ENCODE measurements at places on chromosomes 5 and 9. TPM values are rescaled to one million over a fixed set of nuclear protein-coding genes. Genes with fewer than 3 reads are reported as not detected.

The ZNF462 gene
- not detected for polyA plus RNA-seq

The FBLL1 gene
- polyA plus RNA-seq = not detected

The SYK gene
- polyA plus RNA-seq = 0.13 TPM

The GPR150 gene
- polyA plus RNA-seq = 0.19 TPM

The RNF183 gene
- polyA plus RNA-seq = not detected

GRCh38 chr5:155258161-155258560 lies 244.6 kb downstream of the KIF4B start:
- DNase-seq = no peak
- H3K4me1 ChIP-seq = no peaks in the 10 kb centered on the region
- no peak overlapping the region for H3K4me3 ChIP-seq
- H3K36me3 ChIP-seq = no peaks in the 10 kb centered on the region

DNA sequence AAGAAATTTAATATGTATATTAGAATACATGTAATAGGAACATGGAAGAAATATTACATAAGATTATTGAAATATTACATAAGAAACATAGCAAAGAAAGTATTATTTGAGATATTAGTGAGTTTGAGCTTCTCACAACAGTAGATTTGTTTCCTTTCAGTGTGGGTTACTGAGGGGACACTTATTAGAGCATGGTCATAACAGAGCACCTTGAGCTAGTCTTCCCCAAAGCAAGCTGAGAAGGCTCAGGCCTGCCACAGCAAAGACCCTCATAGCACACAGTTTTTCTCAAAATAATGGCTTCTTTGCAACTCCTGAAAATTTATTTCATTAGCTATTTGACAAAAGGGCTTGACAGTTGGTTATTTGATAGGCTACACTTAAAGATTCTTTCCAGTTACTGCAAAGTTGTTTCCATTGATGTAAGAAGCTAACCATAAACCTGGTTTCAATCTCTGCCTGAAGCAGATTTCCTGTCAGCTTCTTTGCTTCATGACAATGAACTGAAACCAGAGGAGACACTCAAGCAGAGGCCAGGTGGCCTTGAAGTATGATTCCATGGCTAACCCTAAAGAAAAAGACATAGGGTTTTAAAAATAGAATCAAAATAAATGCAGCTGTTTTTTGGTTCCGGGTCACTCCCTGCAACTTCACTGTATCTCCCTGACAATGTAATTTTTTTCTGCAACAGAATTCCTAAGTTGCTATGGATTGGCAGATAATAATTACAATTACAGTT lies 68.6 kb downstream of the ERMP1 start:
- H3K27me3 ChIP-seq = no peaks in the 10 kb centered on the region
- no peak overlapping the region for H3K4me3 ChIP-seq
- no peaks in the 10 kb centered on the region for H3K4me1 ChIP-seq
- DNase-seq = no peak

- H3K4me3 ChIP-seq = no peak overlapping the region
- no peak for DNase-seq
- no peaks in the 10 kb centered on the region for H3K36me3 ChIP-seq
- no peaks in the 10 kb centered on the region for H3K4me1 ChIP-seq
- no peaks in the 10 kb centered on the region for H3K27me3 ChIP-seq
Observed at GRCh38 chr5:112467485-112467884, 48.4 kb upstream of the EPB41L4A start.

DNA sequence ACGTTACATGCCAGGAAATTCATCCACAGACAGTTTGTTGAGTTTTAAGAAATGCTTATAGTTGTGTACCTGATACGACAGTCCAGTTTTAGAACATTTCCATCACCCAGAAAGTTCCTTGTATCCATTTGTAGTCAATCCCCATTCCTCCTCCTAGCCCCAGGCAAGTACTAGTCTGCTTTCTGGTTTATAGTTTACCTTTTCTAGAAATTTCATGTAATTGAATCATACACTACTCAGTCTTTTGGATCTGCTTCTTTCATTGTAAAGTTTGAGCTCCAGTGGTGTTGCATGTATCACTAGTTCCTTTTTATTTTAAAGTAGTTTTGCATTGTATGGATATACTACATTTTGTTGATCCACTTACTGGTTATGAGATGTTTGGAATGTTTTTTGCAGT lies 291.2 kb downstream of the AOPEP start:
- DNase-seq = no peak
- no peaks in the 10 kb centered on the region for H3K4me1 ChIP-seq
- peaks cover 3% of the 10 kb centered on the region for H3K36me3 ChIP-seq
- no peaks in the 10 kb centered on the region for H3K27me3 ChIP-seq

DNA sequence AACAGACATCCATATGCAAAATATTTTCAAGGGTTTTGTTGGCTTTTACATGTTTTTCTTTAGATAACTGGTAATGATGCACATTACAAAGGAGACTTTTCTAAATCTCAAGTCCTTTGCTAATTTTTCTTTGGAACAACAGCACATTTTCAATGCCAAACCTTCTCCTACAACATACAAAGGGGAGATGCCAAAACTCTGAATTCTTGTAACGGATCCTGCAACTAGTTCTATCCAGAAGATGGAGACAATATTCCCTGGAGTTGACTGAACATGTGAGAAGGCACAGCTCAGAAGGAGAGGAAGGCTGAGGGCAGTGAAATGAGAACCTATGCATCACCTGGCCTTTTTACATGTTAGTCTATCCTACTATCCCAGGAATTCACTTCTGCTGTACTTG lies 21.0 kb downstream of the DNAJA1 start:
- peaks cover 11% of the 10 kb centered on the region for H3K4me1 ChIP-seq
- no peak overlapping the region for H3K4me3 ChIP-seq
- H3K27ac ChIP-seq = no peak overlapping the region

DNA sequence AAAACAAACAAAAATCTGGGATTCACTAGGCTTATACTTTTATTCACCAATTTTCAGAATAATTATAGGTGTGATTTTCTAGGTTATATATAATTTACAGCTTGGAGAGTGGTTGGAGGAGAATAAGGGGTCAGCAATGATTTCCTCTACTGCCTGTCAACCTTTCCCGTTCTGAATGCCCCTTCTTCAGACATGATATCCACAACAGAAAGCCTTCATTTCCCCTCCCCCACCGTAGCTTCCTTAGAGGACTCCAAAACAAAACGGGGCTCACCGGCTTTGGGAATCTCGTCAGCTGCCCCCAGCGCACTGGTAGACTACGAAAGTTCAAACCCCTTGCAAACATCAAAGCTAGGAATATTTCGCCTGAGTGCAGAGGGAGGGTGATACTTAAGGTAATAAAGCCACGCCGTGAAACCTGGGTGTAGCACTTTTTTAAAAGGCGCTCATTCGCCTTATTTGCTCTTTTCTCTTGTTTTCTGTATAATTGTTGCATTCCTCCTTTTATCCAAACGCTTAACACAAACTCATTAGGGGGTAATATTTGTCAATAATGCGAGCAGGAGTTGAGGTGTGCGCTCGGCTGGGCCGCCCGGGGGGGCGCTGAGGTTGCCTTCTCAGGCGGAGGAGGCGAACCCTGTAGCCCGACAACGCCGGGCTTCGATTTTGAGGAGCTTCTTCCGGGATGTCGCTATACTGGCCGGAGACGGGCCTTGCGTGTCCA lies 2.4 kb downstream of the OTP start:
- H3K27me3 ChIP-seq = peaks cover 76% of the 10 kb centered on the region
- H3K4me3 ChIP-seq = no peak overlapping the region
- H3K27ac ChIP-seq = no peak overlapping the region
- H3K36me3 ChIP-seq = no peaks in the 10 kb centered on the region
- no peak for DNase-seq

GRCh38 chr5:173114536-173114935 lies 29.8 kb upstream of the BNIP1 start:
- no peaks in the 10 kb centered on the region for H3K4me1 ChIP-seq
- H3K4me3 ChIP-seq = no peak overlapping the region
- no peak for DNase-seq
- no peaks in the 10 kb centered on the region for H3K27me3 ChIP-seq
- no peak overlapping the region for H3K27ac ChIP-seq

DNA sequence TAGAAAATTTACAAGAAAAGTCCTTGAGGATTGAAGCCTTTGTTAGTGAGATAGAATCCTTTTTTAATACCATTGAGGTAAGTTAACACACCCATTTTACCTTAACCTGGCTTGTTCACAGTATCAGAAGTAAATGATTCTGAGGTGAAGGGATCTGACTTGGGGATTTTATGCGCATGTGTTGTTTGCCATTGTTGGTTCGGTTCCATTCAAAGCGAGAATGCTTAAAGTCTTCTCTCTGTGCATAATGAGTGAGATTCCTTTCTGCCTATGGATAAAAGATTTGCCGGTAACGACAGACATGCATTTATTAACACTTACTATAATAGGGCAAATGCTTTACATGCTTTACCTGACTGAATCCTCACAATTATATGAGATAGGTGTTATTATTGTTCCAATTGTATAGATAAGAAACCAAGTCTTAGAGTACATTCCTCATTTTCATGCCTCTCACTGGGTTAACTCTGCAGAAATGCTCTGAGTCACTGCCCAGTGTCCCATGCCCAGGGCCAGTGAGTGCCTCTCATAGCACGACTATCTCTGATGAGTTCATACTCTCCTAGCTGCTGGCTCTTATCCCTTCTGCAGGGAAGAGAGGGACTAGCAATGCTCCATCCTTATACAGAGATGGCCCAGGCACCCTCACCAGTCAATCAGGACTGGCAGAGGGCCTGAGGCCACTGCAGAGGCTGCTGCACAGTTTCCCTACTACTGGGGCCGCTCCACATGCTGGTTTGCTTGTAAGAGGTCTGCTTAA lies 54.4 kb downstream of the CMYA5 start:
- no peaks in the 10 kb centered on the region for H3K4me1 ChIP-seq
- H3K4me3 ChIP-seq = no peak overlapping the region
- no peak for DNase-seq
- H3K36me3 ChIP-seq = no peaks in the 10 kb centered on the region
- H3K27me3 ChIP-seq = peaks cover 18% of the 10 kb centered on the region

GRCh38 chr5:155546075-155546474 lies 532.5 kb downstream of the KIF4B start:
- no peaks in the 10 kb centered on the region for H3K27me3 ChIP-seq
- no peaks in the 10 kb centered on the region for H3K4me1 ChIP-seq
- no peak overlapping the region for H3K27ac ChIP-seq
- no peak overlapping the region for H3K4me3 ChIP-seq
- DNase-seq = no peak

DNA sequence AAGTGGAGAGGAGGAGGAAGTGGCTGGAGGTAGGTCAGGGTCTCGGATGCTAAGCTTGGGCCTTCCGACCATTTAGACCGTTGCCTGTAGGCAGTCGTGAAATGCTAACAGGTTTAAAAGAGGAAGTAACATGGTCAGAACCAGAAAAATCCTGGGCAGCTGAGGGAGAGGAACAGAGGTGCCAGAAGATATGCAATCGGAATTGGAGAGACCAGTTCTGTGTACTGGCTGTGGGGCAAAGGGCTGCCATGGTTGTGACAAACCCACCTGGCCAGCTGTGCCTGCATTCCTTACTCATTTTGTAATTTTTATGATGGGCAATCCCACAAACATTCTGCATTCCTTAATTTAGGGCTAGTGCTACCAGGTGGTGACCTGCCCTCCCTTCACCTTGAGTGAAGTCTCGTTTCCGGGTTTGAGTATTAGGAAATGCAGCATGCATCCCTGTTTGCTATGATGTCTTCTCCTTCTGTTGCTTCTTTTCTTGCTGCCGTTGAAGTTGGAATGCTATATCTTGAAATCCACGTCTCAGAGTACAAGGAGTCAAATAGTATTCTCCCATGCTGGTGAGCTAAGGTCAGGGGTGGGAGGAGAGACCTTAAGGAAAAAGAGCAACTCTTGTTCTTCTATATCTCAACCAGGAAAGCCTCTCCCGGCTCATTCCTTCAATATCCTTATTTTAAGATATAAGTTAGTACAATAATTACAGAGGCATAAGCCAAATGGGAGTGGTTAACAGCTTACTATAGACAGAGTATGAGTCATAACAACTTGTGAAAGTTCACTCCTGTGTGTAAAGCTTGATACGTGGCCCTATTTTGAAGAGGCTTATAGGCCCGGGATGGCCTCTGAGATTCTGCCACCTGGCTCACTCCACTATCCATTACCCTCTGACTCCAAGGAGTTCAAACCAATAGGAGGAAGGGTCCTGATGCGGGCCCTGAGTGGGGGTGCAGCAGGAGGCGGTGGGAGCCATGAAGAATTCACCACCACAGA lies 37.0 kb downstream of the B4GALT1 start:
- H3K4me3 ChIP-seq = no peak overlapping the region
- H3K36me3 ChIP-seq = peaks cover 86% of the 10 kb centered on the region
- DNase-seq = peak; percentile 55
- H3K4me1 ChIP-seq = no peaks in the 10 kb centered on the region
- H3K27me3 ChIP-seq = no peaks in the 10 kb centered on the region

GRCh38 chr9:4855841-4856240 lies 63.1 kb downstream of the RCL1 start:
- H3K27me3 ChIP-seq = no peaks in the 10 kb centered on the region
- DNase-seq = no peak
- peaks cover 32% of the 10 kb centered on the region for H3K36me3 ChIP-seq
- H3K4me3 ChIP-seq = no peak overlapping the region
- no peak overlapping the region for H3K27ac ChIP-seq

- no peaks in the 10 kb centered on the region for H3K4me1 ChIP-seq
- peaks cover 25% of the 10 kb centered on the region for H3K36me3 ChIP-seq
- H3K27ac ChIP-seq = no peak overlapping the region
- H3K4me3 ChIP-seq = no peak overlapping the region
- DNase-seq = no peak
Observed at GRCh38 chr9:32434892-32435291, 50.4 kb downstream of the ACO1 start.

GRCh38 chr5:82786748-82787147 lies 290.4 kb downstream of the TMEM167A start:
- H3K27me3 ChIP-seq = no peaks in the 10 kb centered on the region
- H3K27ac ChIP-seq = no peak overlapping the region
- no peaks in the 10 kb centered on the region for H3K4me1 ChIP-seq
- H3K4me3 ChIP-seq = no peak overlapping the region
- DNase-seq = no peak

- H3K27ac ChIP-seq = no peak overlapping the region
- no peak overlapping the region for H3K4me3 ChIP-seq
- H3K27me3 ChIP-seq = no peaks in the 10 kb centered on the region
- H3K36me3 ChIP-seq = no peaks in the 10 kb centered on the region
- no peak for DNase-seq
- H3K4me1 ChIP-seq = no peaks in the 10 kb centered on the region
Observed at GRCh38 chr5:94705427-94705826, 87.0 kb downstream of the SLF1 start.

- no peaks in the 10 kb centered on the region for H3K36me3 ChIP-seq
- DNase-seq = no peak
- no peaks in the 10 kb centered on the region for H3K27me3 ChIP-seq
- H3K27ac ChIP-seq = no peak overlapping the region
Observed at GRCh38 chr5:152623951-152624350, 218.9 kb upstream of the NMUR2 start.

DNA sequence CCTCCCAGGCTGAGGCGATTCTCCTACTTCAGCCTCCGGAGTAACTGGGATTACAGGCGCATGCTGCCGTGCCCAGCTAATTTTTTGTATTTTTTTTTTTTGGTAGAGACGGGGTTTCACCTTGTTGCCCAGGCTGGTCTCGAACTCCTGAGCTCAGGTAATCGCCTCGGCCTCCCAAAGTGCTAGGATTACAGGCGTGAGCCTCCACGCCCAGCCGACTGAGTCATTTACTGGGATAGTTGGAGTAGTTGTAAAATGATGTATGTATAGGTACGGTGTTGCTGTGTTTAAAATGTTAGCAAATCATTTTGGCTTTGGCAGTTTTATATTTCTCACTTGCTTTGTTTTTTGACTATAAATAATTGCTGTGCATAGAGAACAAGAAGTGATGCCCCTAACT lies 209.4 kb downstream of the ADAMTSL1 start:
- no peaks in the 10 kb centered on the region for H3K4me1 ChIP-seq
- H3K36me3 ChIP-seq = no peaks in the 10 kb centered on the region
- no peaks in the 10 kb centered on the region for H3K27me3 ChIP-seq
- no peak for DNase-seq
- no peak overlapping the region for H3K4me3 ChIP-seq

All from CD4-positive, CD25-positive, alpha-beta regulatory T cell (primary cell).